ENCODE measurements at places on chromosomes 2 and 18.

GRCh38 chr2:120224735-120225548, 1.7 kb upstream of the TMEM185B start:
- no peak for DNase-seq

- DNase-seq = no peak
Observed at GRCh38 chr2:11719230-11719977, 27.0 kb upstream of the LPIN1 start.

DNA sequence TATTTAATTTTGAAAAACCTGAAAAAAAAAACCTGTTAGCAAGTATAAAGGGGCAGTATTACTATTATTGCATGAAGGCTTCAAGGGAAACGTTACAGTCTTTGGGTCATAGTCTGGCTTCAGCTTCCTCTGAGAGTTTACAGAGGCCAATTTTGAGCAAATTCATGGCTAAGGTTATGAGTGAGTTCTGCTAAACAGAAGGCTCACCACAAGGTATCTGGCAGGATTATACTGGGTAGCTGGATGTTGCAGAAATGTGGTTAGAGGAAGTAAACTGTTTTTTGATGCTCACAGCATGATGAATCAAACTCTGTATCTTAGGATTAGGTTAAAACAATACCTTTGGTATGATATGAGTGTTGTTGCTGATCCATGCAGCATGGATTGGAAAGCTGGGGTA, 9.3 kb downstream of the MRPL19 start:
- no peak for DNase-seq

- no peak for DNase-seq
Observed at GRCh38 chr18:21742315-21742687, 1.7 kb downstream of the MIB1 start.

DNA sequence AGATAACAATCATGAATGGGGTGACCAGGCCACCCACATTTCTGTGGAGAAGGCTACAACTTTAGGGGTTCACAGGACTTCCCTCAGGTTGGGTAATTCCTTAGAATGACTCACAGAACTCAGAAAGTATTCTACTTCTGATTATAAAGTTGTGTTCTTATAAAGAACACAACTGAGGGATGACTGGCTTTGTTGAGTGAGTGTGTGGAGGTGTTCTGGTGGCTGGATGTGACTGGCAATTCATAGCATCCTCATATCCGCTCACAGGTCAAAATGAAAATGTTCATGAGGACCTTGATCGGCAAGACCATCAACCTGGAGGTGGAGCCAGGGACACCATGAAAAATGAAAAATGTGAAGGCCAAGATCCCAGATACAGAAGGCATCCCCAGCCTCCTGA, 143.3 kb upstream of the CAB39 start:
- no peak for DNase-seq

- DNase-seq = no peak
Observed at GRCh38 chr2:149768320-149768799, 180.8 kb upstream of the MMADHC start.
